ENCODE measurements at places on chromosomes 6 and 20. TPM values are rescaled to one million over a fixed set of nuclear protein-coding genes. Genes with fewer than 3 reads are reported as not detected.

Gene SLC22A2
- 0.11 TPM for total RNA-seq

Gene MYB
- not detected for total RNA-seq

Gene SH3BGRL2
- 22.1 TPM for total RNA-seq

Gene PNRC1
- 190 TPM for total RNA-seq

Gene ZNF391
- 1.5 TPM for total RNA-seq

Gene HLA-DQA1
- total RNA-seq: not detected

Gene SCRT2
- not detected for total RNA-seq

Gene NKAIN2
- total RNA-seq: 0.11 TPM

Data from placental epithelial cell (primary cell).